Umbilical cord (tissue), 2 donors: ENCODE measurements at places on chromosomes 12 and 14. TPM values are rescaled to one million over a fixed set of nuclear protein-coding genes. Genes with fewer than 3 reads are reported as not detected.

Gene ASB8
- 11.1 TPM for total RNA-seq

Gene TMEM119
- total RNA-seq = 85.0 TPM

Gene MTRFR
- total RNA-seq = 10.4 TPM

Gene HOXC9
- 10.4 TPM for total RNA-seq

Gene LRFN5
- total RNA-seq = 7.9 TPM

Gene CLBA1
- total RNA-seq = 6.5 TPM

Gene KCNH3
- total RNA-seq = 0.24 TPM

Gene TAS2R50
- total RNA-seq = 5.8 TPM

Gene CPSF6
- 31.8 TPM for total RNA-seq

Gene HOXC6
- total RNA-seq = 4.1 TPM

Gene C12orf54
- total RNA-seq = not detected

Gene RBP5
- 3.9 TPM for total RNA-seq

Gene RFX4
- total RNA-seq = 2.2 TPM

Gene ZBTB42
- total RNA-seq = 3.9 TPM

Gene MNAT1
- 37.6 TPM for total RNA-seq

Gene RERG
- 33.7 TPM for total RNA-seq

Gene MYRFL
- total RNA-seq = 0.48 TPM

Gene TDRD9
- 0.96 TPM for total RNA-seq

Gene RNASE3
- 0.96 TPM for total RNA-seq

Gene MRPL51
- total RNA-seq = 247 TPM

Gene CFL2
- total RNA-seq = 499 TPM

Gene NR2C1
- total RNA-seq = 22.1 TPM

Gene PPP1R36
- total RNA-seq = 4.1 TPM

Gene HAL
- total RNA-seq = 69.6 TPM
